ENCODE measurements at places on chromosomes 1 and 21.

DNA sequence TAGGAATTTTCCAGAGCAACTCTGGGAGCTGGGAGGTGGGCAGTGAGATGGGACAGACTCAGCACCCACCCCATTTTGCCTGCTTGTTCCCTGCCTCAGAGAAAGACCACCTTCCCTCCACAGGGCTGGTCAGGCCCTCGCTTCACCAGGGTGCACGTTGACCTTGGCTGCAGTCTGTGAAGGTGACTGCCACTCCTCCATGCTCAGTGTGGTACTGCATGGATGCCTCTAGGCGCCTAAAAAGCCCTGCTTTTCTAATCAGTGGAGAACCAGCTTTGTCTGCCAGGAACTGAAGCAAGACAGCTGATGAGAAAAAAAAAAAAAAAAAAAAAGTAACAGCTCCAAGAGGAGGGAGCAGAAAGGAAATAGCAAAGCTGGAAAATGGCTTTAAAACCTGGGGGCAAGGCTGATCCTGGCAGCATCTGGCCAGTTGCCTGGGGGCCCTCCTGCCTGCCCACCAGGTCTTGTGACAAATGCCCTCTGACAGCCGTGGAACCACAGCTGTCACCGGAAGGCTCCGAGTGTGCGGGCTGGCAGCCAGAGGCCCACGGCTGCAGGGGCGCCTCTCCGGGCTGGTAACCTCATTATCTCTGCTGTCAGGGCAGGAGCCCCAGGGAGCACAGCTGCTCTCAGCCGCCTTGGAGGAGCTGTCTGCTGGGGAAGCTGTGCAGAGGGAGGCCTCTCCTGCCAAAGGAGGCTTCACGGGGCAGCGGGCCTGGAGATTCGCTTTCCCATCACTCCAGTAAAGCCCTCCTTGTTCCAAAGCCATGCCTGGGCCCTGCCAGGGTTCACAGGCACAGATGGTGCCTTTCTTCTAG is 13.7 kb downstream of the KIAA1614 start:
- peak; percentile 94 for DNase-seq

GRCh38 chr1:235834620-235835019 is 32.1 kb downstream of the LYST start:
- DNase-seq: peak; percentile 21

GRCh38 chr1:66381621-66382275 is 152.2 kb upstream of the SGIP1 start:
- DNase-seq: no peak

GRCh38 chr1:92843046-92843423 is 11.2 kb downstream of the RPL5 start:
- no peak for DNase-seq

GRCh38 chr1:185376840-185377635 is 60.0 kb upstream of the IVNS1ABP start:
- no peak for DNase-seq

DNA sequence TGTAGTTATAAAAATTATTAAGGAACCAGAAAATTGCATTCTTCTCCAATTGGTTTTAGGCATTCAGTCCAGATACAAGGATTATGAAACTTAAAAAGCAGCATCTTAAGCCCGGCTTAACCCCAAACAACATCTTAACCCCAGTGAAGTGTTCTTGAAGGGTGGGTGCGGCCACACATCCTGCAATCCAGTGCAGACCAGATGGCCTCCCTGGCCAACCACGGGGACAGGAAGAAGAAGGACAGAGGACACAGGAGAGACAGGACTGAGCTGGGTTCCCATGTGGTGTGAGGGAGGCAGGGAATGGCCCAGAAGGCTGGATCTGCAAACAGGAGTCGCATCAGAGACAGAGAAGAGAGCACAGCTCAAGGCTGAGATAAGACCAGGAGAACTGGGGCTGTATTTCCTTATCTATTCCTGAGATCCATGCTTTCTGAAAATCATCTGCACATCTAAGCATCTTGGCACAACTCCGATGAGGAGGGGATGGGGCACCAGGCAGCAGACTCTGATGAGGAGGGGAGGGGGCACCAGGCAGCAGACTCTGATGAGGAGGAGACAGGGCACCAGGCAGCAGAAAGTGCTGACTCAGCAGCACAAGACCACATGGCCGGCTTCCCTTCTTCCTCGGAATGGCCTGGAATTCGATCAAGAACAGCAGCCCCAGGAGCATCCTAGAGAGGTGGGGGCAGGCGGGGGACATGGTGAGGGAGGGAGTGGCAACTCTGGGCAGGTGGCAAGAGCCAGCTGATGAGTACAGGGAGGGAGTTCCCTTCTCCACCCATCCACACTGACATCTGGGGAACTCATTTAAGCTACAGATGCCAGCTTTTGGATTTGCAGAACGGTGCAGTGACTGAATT is 26.6 kb downstream of the ABCG1 start:
- DNase-seq: peak; percentile 21

DNA sequence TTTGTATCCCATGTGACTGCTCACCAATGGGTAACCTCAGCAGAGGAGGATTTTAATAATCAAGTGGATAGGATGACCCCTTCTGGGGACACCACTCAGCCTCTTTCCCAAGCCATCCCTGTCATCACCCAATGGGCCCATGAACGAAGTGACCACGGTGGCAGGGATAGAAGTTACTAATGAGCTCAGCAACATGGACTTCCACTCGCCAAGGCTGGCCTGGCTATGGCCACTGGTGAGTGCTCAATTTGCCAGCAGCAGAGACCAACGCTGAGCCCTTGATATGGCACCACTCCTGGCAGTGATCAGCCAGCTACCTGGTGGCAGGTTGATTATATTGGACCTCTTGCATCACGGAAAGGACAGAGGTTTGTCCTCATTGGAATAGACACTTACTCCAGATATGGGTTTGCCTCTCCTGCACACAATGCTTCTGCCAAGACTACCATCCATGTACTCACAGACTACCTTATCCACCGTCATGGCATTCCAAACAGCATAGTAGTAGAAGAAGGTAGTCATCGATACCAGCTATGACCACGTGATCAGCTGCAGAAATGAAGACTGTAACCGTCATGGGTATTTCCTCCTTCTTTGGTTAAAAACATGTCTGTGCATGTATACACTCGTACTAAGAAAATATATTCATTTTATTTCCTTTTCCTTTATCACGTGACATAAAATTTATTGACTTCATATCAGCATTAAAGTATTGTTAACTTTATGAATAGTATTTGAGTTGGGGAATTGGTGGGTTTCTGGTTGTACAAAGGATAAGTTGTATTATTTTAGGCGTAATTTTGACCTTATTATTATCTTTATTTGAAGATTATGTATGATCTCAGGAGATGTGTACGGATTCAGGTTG is 562.6 kb downstream of the PTPRU start:
- no peak for DNase-seq

DNA sequence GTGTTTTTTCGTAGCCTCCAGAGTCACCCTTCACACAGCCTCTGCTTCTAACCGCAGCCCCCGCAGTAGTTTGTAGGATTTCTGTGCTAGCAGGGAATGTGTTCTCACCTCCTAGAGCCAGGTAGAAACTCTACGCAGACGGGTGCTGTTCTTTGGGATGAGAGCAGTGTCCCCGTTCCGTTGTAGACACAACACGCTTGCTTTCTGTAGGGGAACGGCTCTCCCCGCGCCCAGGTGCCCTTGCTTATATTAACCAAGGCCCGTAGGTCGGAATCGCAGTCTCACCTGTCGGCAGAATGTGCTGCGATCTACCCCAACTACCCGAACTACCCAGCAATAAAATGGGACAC is 111.8 kb upstream of the NBPF11 start:
- DNase-seq: no peak

DNA sequence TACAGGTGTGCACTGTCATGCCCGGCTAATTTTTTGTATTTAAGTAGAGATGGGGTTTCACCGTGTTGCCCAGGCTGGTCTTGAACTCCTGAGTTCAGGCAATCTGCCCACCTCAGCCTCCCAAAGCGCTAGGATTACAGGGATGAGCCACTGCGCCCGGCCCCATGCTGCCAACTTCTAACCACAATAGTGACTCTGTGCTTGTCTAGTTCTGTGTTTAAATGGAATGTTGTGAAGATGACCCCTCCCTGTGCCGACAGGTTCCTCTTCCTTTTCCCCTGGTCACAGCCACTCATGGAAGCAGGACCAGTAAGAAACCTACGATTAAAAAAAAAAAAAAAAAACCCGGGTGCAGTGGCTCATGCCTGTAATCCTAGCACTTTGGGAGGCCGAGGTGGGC is 4.7 kb downstream of the MAP1LC3C start:
- no peak for DNase-seq

GRCh38 chr1:92536211-92536979 is 49.7 kb upstream of the GFI1 start:
- DNase-seq: no peak

GRCh38 chr21:26719750-26720149 is 125.5 kb downstream of the ADAMTS1 start:
- peak; percentile 66 for DNase-seq

DNA sequence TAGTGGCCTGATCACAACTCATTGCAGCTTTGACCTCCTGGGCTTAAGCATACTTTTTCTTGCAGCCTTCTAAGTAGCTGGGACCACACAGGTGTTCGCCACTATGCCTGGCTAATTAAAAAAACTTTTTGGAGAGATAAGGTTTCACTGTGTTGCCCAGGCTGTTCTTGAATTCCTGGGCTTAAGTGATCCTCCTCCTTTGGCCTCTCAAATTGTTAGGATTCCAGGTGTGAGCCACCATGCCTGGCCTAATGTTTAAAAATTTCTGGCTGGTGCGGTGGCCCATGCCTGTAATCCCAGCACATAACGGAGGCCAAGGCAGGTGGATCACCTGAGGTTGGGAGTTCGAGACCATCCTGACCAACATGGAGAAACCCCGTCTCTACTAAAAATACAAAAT is 24.4 kb downstream of the YTHDF2 start:
- DNase-seq: no peak

- DNase-seq: no peak
Measured at GRCh38 chr1:90486996-90487395, 230.1 kb downstream of the BARHL2 start.

GRCh38 chr1:153150846-153151245 is at the start of gene SPRR2G:
TSS of gene SPRR2G (minus strand) at chr1:153150890. CDS start at chr1:153150110, 780 bp downstream.
- DNase-seq: no peak

DNA sequence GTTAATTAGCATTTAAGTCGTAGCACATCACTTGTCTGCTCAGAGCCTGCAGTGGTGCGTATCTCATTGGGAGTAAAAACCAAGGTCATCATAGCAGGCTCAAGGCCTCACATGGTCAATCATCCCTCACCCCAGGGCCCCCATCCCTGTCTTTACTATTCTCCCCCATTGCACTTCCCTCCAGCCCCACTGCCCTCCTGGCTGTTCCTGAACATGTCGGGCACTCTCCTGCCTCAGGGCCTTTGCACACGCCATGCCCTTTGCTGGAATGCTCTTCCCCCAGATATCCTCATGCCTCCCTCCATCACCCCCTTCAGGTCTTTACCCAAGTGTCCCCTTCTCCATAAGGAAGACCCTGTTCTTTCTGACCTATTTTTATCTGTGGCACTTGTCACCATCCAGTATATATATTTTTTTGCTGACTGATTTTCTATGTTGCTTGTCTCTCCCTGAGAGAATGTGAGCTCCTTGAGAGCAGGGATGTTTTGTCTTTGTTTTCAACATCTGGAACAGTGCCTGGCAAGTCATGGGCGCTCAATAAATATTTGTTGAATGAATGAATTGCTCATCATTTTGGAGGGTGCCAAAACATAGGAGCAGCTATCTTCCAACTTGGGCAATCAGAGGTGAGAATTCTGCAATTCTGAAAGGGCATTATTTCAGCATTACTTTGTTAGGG is 74.1 kb upstream of the POU3F1 start:
- no peak for DNase-seq

- no peak for DNase-seq
Measured at GRCh38 chr1:75257424-75257823, 123.2 kb downstream of the LHX8 start.

DNA sequence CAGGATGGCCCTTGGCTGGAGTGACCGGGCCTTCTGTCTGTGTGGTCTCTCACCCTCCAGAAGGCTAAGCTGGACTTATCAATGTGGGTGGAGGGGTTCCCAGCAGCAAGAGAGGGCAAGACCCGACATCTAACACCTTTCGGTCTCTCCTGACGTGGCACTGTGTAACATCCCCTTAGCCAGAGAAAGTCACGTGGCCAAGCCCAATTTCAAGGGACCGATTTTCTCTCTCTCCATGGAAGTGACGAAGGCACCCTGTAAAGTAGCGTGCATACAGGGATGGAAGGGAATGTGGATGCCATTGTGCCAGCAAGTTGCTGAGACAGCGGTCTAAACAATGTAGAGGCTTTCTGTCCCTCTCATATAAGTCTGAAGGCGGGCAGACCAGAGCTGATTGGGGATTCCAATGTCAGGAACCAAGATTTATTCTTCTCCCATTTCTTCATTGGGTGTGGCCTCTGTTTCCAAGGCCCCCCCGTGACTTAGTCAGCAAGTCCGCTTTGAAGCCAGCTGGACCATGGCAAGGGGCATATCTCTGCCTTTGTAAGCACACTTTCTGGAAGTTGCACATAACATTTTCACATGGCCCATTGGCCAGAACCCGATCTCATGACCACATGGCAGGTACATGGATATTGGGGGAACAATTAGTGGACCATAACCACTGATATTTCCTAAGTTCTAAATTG is 12.5 kb downstream of the MX1 start:
- no peak for DNase-seq

DNA sequence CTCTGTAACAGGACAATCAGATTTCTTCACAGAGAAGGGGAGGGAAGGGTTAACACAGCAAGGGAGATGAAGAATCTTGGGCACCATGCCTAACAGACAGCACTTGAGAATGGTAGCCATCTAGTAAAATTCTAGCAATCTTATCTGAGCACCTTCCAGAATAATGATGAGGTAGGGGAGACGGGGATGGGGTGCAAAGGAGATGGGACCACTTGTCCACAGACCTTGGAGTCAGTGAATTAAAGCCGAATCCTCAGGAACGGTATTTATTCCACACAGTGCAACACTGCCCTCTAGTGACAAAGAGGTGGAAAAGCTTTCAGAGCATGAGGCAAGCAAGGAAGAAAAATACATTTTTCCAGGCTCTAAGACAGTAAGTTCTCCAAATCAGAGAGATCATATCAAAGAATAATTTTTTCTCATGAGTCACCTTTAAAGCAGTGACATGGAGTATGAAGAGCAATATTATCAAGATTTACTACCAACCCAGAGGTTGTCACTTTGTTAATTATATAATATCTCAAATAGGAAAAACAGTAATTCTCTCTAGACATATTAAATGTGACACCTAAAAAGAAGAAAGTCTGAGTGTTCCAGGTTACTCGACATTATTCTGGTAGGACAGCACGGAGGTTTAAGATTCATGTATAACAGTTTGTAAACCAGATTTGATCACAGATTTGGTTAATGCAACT is 43.3 kb upstream of the LPAR3 start:
- peak; percentile 61 for DNase-seq

DNA sequence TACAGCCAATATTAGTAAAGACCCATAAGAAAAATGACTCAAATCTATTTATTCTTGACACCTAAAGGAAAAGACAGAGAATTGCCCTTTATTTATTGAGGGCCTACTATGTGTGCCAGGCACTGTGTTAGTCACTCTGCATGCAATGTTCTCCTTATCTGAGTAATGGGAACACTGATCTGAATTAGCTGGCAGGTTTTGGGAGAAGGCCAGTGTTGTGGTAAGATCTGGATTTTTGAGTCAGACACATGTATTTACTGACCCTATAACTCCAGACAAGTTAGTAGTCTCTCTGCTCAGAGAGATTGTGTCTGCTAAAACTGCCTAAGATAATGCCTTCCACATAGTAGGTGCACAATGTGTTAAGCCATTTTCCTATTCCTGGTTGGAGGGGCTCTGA is 17.3 kb downstream of the LCE4A start:
- no peak for DNase-seq

GRCh38 chr1:199756066-199756465 is 271.4 kb upstream of the NR5A2 start:
- no peak for DNase-seq
